Endodermal cell (in vitro differentiated cells): ENCODE measurements at places on chromosomes 11 and 22. TPM values are rescaled to one million over a fixed set of nuclear protein-coding genes. Genes with fewer than 3 reads are reported as not detected.

ANGPTL5 gene
- total RNA-seq: not detected in 3 replicates

IL10RA gene
- total RNA-seq: 0.46 to 0.63 TPM in 2 of 3 replicates, not detected in the other

FGF19 gene
- 0.29 and 0.37 TPM in 2 replicates for total RNA-seq

SCGB2A2 gene
- not detected in 2 replicates for total RNA-seq

MMP12 gene
- not detected in 3 replicates for total RNA-seq

TBC1D10A gene
- total RNA-seq: 11.3 and 13.7 TPM in 2 replicates

PNPLA3 gene
- 42.5 and 52.6 TPM in 2 replicates for total RNA-seq

OR5P2 gene
- total RNA-seq: 3.8 and 8.4 TPM in 2 replicates

KRTAP5-9 gene
- total RNA-seq: 0.90 TPM in 1 of 3 replicates, not detected in the others

GSTT2B gene
- 4.4 to 9.6 TPM (median 8.2 TPM) in 3 replicates for total RNA-seq

- no peaks in the 10 kb centered on the region for H3K27me3 ChIP-seq
- no peak for DNase-seq
- H3K27ac ChIP-seq: no peak overlapping the region
Observed at GRCh38 chr11:95888439-95888838, 35.5 kb downstream of the MTMR2 start.

DNA sequence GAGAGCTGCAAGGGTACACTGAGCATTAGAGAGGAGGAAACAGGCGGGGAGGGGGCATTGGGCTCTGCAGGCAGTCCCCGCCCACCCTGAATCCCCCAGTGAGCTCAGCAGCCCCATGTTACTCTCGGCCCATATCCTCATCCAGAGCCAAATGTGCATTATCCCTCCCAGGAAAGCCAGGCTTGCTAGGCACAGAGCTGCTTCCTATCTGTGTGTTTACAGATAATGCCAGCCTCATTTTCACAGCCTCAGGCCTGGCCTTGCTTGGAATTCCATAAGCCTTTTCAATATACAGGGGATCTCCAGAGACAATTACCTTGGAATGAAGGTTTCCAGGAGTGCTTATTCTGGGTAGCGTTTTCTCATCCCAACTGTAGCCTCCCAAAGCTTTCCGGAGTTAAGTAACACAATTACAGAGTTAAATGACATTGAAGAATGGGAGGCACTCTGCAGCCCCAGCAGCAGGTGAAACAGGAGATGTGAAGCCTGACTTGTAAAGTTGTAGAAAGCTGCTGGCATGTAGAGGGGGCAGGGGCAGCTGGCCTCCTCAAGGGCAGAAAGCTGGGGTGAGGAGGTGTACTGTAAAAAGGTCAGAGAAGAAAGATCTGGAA, 91.5 kb upstream of the TBCEL start:
- H3K36me3 ChIP-seq: no peaks in the 10 kb centered on the region
- H3K4me3 ChIP-seq: no peak overlapping the region
- no peaks in the 10 kb centered on the region for H3K27me3 ChIP-seq
- H3K27ac ChIP-seq: no peak overlapping the region
- no peak for DNase-seq
- peaks cover 5% of the 10 kb centered on the region for H3K4me1 ChIP-seq

- H3K27ac ChIP-seq: no peak overlapping the region
- no peaks in the 10 kb centered on the region for H3K4me1 ChIP-seq
- H3K4me3 ChIP-seq: no peak overlapping the region
- no peaks in the 10 kb centered on the region for H3K27me3 ChIP-seq
- H3K36me3 ChIP-seq: no peaks in the 10 kb centered on the region
Observed at GRCh38 chr22:36212901-36213300, 11.3 kb upstream of the APOL4 start.

DNA sequence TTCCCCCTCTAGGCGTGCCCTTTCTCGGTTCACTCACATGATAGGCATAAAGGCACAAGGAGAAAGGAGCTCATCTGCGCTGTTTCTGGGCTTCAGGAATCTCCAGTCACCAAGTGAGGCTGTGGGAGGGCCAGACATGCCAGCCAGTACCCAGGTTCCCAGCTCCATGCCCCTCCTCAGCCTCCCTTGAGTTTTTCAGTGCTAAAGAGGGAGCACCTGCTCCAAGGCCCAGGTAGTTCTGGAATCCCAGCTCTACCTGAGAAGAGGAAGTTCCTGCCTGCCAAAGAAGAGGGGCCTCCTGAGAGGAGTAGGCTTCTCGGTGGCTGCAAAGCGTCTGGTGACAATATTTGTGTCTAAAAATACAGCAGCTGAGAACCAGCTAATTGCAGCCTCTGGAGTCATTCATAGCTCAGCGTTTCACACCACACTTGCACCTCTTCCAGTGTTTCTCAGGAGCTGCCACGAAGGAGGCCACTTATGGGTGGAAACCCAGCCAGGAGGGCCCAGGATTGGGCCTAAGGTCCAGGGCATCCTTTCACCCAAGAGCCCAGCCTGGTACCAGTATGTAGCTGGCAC, 197.4 kb downstream of the TRIM29 start:
- H3K4me3 ChIP-seq: no peak overlapping the region
- H3K36me3 ChIP-seq: no peaks in the 10 kb centered on the region
- no peaks in the 10 kb centered on the region for H3K27me3 ChIP-seq
- DNase-seq: peak; percentile 34
- no peak overlapping the region for H3K27ac ChIP-seq

DNA sequence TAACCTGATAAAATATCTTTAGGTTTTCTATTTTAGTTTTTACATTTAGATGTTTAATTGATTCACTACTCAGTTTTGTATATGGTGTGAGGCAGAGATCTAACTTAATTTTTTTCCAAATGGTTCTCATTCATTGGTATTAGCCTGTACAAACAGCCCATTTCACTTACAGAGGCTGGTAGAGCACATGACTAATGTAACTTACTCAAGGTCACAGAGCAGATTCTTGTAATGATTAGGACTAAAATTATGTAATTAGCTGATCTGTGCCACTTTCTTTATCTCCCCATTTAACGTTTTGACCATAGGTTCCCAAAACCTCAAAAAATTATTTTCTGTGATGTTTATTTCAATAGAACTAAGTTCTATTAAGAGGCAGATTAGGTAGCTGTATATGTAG, 16.5 kb upstream of the TNRC6B start:
- no peak overlapping the region for H3K4me3 ChIP-seq
- H3K36me3 ChIP-seq: no peaks in the 10 kb centered on the region

GRCh38 chr22:37069319-37069718, 17.8 kb downstream of the KCTD17 start:
- no peaks in the 10 kb centered on the region for H3K4me1 ChIP-seq
- H3K36me3 ChIP-seq: no peaks in the 10 kb centered on the region
- H3K27me3 ChIP-seq: peaks cover 51% of the 10 kb centered on the region
- no peak for DNase-seq

DNA sequence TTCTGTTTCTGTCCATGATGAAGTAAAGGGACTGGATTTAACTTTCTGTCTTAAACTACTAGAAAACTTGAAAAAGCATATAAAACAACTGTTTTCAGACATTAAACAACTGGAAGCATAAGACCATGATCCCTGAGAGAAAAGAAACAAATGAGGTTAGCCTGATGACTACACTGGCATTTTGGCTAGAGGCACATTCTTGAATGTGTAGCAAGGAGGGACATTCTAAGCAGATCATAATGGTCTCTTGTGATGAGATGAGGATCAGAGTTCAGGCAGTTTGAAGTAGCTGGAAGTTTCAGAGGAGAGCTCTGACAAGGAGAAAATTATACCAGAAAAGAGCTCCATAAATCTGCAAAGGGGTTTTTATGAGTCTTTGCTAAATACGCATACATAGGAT, 75.4 kb downstream of the AASDHPPT start:
- H3K4me1 ChIP-seq: no peaks in the 10 kb centered on the region
- DNase-seq: no peak
- no peak overlapping the region for H3K27ac ChIP-seq
- H3K27me3 ChIP-seq: no peaks in the 10 kb centered on the region

GRCh38 chr11:73454987-73455386, 78.8 kb downstream of the RELT start:
- no peak overlapping the region for H3K27ac ChIP-seq
- DNase-seq: no peak
- no peaks in the 10 kb centered on the region for H3K36me3 ChIP-seq
- no peak overlapping the region for H3K4me3 ChIP-seq

GRCh38 chr11:3123761-3124733, 41.1 kb downstream of the OSBPL5 start:
- H3K36me3 ChIP-seq: no peaks in the 10 kb centered on the region
- no peaks in the 10 kb centered on the region for H3K27me3 ChIP-seq
- H3K4me1 ChIP-seq: no peaks in the 10 kb centered on the region
- H3K4me3 ChIP-seq: no peak overlapping the region

DNA sequence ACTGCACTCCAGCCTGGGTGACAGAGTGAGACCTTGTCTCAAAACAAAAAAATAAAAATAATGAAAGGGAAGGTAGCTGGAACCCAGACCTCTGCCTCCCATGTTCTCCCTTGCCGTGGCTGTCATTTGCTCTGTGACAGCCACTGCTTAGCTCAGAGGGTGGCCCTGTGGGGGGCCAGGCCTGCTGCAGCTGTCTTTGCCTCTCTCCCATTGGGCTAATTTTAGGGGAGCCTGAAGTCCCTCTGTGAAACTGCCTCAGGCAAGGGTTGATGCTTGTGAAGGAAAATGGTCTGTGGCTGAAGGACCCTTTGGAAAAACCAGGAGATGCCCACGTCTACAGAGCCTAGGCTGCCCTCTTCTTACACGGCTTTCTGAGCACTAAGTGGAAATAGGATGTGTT, 42.9 kb downstream of the C11orf91 start:
- no peaks in the 10 kb centered on the region for H3K36me3 ChIP-seq
- no peak for DNase-seq
- H3K27me3 ChIP-seq: no peaks in the 10 kb centered on the region
- no peak overlapping the region for H3K4me3 ChIP-seq

- no peaks in the 10 kb centered on the region for H3K36me3 ChIP-seq
- no peaks in the 10 kb centered on the region for H3K4me1 ChIP-seq
- H3K27ac ChIP-seq: no peak overlapping the region
- peaks cover 46% of the 10 kb centered on the region for H3K27me3 ChIP-seq
- no peak for DNase-seq
Observed at GRCh38 chr11:27696115-27696514, 4.1 kb downstream of the BDNF start.

GRCh38 chr11:33388793-33389525, 131.8 kb downstream of the HIPK3 start:
- H3K4me1 ChIP-seq: no peaks in the 10 kb centered on the region
- H3K4me3 ChIP-seq: no peak overlapping the region
- no peak overlapping the region for H3K27ac ChIP-seq
- no peak for DNase-seq

- peaks cover 49% of the 10 kb centered on the region for H3K27me3 ChIP-seq
- no peak overlapping the region for H3K4me3 ChIP-seq
- peaks cover 4% of the 10 kb centered on the region for H3K4me1 ChIP-seq
- no peak overlapping the region for H3K27ac ChIP-seq
- no peak for DNase-seq
- H3K36me3 ChIP-seq: no peaks in the 10 kb centered on the region
Observed at GRCh38 chr11:1668911-1669473, 28.0 kb upstream of the KRTAP5-6 start.

DNA sequence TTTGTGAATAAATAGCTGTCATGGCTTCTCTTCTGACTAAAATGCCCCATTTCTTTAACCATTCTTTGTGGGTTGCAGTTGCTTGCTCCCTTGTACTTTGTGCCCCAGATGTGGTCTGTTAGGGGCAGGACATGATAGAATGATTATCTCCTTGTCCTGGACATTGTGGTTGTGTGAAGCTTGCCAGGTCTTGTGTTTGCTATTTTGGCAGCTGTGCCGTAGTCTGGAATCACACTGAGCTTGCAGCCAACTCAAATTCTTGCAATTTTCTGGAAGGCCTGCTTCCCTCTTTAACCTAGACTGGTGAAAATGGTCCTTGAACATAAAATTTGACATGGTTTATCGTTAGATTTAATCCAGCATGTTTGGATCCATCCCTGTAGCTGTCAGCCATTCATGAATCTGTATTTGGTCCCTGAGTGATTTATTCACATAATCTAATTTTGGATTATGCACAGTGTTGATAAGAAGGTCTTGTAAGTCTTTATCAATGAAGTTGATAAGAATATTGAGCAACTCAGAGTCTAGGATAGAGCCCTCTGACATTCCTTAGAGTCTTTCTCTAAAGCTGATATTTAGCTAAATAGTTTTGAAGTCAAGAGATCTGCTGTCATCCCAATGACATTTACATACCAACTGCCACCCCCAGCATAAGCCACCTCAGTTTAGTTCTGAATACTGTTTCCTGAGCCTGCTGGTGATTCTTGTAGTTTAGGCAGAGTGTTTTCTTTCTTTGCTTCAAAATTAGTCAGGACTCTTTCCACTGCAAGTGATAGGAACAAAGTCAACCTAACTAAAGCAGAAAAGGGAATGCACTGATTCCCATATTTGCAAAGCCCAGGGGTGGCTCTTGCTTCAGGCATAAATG, 9.8 kb downstream of the SPON1 start:
- no peaks in the 10 kb centered on the region for H3K36me3 ChIP-seq
- no peak for DNase-seq
- H3K4me1 ChIP-seq: peaks cover 6% of the 10 kb centered on the region
- no peak overlapping the region for H3K27ac ChIP-seq
